ENCODE measurements at places on chromosomes 13 and 19.

GRCh38 chr13:93953841-93954240 is 525.6 kb downstream of the DCT start:
- DNase-seq = no peak

DNA sequence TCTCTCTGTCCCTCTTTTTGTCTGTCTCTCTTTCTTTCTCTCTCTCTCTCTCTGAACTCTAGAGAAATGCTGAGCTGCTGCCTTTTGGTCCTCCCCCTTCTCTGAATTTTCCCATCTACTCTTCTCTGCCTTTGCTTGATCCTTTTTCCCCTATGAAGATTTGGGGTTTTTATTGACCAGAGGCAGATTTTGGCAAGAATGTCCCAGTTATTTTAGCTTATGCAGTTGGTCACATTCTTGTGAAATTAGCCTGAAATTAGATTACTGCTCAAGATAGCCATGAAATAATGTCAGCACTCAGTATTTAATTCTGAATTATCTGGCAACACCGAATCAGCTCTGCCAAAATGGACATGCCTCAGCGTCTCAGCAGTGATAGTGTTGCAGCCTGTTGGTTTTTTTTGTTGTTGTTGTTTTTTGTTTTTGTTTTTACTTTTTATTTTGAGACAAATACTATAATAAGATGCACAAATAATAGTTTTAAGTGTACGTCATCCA is 17.2 kb upstream of the SPART start:
- no peak for DNase-seq

DNA sequence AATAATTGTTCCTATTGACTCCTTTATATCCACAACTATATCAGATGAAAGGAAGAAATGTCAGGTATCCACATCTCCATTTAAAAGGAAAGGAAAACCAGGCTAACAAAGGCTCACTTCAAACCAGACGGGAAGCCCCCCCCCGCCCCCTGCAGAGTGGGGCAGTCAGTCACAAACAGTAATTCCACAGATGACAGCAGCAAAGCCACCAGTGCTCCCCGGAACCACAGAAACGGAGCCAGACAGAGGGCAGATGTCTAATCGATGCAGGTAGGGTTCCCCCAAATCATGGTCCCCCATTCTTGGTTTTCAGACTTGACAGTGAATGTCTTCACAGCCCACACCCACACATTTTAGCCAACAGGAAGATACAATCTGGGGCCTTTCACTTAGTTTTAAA is 100.8 kb downstream of the STK24 start:
- DNase-seq = no peak

DNA sequence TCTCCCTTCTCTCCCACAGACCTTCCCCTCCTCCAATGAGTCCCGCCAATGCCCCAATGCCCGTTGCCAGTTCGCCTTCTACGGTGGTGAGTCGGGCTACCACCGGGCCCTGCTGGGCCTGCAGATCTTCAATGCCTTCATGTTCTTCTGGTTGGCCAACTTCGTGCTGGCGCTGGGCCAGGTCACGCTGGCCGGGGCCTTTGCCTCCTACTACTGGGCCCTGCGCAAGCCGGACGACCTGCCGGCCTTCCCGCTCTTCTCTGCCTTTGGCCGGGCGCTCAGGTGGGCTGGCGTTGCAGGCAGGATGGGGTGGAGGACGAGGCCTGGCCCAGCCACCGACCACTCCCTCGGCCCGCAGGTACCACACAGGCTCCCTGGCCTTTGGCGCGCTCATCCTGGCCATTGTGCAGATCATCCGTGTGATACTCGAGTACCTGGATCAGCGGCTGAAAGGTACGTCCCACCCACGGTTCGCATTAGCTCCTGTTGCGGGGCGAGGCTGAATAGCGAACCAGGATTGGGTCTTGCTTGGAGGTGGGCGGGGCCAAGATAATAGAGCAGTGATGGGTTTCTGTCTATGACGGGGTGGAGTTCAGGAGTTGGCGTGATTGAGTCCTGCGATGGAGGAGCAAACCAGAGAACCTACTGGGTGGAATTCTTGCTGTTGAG is 11.1 kb downstream of the SLC44A2 start:
- DNase-seq = no peak

DNA sequence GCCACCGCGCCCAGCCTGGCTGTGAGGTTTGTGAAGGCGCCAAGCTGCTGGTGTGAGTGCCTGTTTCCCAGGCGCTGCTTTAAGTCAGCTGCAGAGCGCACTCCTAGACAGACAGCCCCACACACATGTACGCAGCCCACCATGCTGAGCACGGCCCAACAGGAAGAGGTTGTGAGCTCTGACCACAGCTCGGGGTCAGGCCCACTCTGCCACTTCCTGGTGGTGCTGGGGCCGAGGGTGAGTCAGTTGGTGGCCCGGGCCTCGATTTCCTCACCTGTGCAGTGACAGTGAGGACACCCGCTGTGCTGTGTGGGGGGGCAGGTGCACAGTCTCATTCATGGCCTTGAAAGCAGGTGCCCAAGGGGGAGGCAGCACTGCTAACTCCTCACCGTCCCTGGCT is 106.7 kb downstream of the KDM4B start:
- DNase-seq = no peak

- DNase-seq = no peak
These were observed 4.5 kb downstream of the DBP start for GRCh38 chr19:48632692-48633147.

- DNase-seq = no peak
These were observed 55.4 kb downstream of the CHST8 start for GRCh38 chr19:33676999-33677665.

- peak; percentile 56 for DNase-seq
These were observed 109.5 kb downstream of the TBC1D4 start for GRCh38 chr13:75372517-75372916.

DNA sequence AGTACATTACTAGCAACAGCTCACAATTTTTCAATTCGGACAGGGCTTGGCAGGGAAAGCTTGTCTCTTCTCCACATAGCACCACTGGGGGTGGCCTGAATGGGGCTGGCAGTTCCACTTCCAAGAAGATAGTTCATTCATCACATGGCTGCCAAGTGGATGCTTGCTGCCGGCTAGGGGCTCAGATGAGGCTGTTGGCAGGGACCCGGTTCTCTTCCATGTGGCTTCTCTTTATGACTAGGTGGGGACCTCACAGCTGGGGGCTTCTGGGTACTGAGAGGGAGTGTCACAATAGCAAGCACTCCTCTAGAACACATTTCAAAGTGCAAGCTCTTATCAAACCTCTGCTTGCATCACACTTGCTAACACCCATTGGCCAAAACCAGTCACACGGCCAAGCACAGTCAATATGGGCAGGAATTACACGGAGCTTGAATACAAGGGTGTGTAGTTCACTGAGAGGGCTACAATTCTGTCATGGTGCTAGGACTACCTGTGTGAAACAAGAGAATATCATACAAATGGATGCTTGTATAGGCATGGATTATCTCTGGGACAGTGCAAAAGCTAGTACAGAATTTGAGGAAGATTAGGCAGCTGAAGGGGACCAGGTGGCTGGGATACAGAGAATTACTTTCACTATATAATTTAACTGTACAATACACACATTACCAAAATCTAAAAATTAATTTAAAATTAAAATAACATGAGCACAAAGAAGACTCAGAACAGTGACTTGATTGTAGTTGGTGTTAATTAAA is 32.3 kb downstream of the ATP7B start:
- DNase-seq = no peak

- DNase-seq = no peak
These were observed 35.2 kb upstream of the CPB2 start for GRCh38 chr13:46140044-46140443.

DNA sequence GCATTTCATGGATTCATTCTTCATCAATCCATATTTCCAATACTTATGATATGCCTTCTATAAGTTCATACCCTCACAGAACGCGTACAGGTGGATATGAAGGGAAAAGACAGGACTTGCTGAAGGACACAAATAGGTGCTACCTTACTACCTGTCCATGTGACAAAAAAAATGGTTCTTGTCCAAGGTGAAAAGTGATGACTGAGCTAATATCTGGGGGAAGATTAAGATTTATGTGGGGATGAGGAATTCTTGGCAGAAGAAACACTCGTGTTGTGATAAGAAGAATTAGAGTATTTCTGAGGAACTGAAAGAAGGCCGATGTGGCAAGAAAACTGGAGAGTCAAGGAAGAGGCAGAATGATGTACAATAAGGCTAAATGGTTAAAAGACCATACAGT is 356.4 kb upstream of the ATXN8OS start:
- DNase-seq = no peak

GRCh38 chr13:32116210-32116609 is 84.6 kb downstream of the FRY start:
- no peak for DNase-seq

DNA sequence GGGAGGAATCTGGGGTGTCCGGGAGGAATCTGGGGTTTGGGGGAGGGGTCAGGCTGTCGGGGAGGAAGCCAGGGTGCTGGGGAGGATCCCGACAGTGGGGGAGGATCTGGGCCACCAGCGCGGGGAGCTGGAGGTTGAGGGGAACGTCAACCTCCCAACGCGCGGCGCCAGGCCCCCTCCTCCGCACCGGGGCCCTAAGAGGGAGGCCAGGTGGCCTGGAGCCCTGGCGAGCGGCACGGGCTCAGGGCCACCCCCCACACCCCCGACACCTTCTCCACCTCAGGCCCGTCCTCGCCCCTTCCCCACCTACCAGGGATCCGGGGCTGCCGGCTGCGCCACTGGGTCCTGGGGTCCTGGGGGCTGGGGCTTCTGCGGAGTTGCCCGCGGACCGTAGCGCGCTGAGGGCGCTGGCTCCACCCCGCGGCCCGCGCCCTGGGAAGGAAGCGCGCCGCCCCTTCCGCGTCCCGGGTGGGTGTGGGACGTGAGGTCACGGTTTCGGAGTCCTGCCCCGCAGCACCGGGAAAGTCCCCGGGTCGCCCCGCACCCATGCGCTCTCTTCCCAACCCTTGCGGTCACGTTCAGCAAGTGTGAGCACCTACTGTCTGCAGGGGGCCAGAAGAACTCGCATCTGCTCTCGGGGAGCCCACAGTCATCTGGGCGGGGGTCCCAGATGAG is at the start of gene TICAM1:
TICAM1 (minus strand) TSS at position 409 of the 675 bp plus-strand sequence. CDS start 13,335 bp downstream, outside the sequence.
- DNase-seq = peak; percentile 40

GRCh38 chr19:12789098-12789903 is 2.0 kb upstream of the JUNB start:
- no peak for DNase-seq

GRCh38 chr13:80050252-80050651 is 290.7 kb downstream of the SPRY2 start:
- no peak for DNase-seq

GRCh38 chr19:10277795-10278589 is 7.1 kb downstream of the ICAM1 start:
- DNase-seq = no peak

- peak; percentile 73 for DNase-seq
These were observed 73.8 kb downstream of the MAP4K1 start for GRCh38 chr19:38543807-38544568.

DNA sequence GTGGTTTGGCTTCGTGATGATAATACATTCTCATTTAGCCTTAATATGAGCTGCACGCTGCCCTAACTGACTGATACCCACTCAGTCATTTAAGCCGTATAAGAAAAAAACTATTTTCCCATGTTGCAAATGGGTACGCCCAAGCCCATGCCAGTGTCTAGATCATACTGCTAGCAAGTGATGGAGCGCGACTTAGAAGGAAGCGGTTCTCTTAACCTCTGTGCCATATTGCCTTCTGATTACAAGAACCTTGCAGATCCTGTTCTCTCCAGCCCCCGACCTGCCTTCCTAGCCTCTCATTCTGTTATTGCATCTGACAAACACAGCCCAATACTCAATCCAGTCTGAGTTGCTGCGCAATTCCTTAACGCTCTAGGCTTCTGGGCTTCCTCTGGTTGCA is 603 bp downstream of the GPALPP1 start:
- DNase-seq = no peak

DNA sequence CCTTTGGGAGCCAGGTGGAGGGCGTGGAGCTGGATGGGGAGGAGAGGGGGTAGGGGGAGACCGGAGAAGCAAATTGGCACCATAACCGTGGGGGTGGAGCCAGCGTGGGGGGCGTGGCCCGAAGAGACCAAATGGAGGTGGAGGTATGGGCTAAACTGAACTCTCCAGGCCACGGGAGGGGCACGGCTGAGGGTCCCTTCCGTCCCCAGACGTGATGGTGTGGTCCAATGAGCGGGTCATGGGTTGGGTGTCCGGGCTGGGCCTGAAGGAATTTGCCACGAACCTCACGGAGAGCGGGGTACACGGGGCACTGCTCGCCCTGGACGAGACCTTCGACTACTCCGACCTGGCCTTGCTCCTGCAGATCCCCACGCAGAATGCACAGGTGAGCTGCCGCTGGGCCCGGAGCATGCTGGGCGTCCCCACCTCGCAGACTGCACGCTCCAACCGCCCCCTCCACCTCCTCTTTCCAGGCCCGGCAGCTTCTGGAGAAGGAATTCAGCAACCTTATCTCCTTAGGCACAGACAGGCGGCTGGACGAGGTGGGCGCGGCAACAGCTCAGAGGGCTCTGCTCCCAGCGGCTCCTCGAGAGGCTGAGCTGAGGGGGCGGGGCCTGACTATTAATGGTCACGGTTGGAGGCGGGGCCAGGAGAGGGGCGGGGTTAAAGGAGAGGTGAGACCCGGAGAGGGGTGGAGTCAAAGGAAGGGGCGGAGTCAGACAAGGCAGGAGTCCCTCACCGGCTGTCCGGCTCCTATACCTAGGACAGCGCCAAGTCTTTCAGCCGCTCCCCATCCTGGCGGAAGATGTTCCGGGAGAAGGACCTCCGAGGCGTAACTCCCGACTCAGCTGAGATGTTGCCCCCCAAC is 6.2 kb downstream of the HRC start:
- DNase-seq = peak; percentile 94

DNA sequence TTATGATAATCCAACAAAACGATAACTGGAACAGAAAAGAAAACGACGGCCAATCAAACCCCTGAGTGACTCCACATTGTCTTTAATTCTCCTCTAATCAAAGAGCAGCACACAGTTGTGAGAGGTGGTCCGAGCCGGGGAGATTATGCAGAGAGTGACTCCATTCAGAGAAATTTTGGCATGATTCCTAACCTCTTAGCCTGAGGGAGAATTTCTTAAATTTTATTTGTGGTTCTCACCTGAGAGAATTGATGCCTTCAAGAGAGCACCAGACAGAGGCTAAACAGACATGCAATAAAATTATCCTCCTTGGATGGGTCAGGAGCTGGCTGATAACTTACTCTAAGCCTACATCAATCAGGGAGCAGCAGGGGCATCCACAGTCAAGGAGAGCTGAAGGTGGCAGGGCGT is 310.0 kb upstream of the KLF12 start:
- DNase-seq = peak; percentile 52

DNA sequence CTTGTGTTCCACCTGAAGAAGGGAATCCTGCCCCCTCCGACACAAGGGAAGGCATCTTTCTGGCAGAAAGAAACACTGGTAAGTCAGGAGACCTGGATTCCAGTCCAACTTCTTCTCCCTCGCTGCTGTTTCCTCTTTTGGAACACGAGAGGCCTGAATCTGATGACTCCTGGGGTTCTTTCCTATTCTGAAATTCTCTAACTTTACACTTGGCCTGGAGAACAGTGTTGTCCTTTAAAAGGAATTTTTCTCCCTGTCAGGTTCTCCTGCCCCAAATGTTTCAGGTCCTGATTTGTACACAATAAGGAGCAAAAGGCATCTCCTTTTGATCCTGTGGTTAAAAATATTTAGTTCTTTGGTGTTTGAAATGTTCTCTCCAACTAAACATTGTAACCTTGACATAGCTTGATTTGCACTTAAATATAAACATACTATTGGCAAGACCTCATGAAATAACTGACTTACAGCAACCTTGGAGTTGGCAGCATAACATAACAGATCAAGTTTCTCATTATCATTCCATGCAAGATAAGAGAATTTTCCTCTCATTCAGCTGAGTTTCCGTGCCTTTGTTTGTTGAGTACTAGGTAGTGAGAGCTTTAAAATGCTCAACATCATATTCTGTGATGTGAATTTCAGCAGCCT is 244.8 kb downstream of the COG6 start:
- DNase-seq = no peak

Measured in fibroblast of skin of right quadriceps (primary cell).